ENCODE measurements at places on chromosomes 1 and 21.

- DNase-seq = no peak
Observed at GRCh38 chr1:2965676-2966075, 55.6 kb upstream of the ACTRT2 start.

DNA sequence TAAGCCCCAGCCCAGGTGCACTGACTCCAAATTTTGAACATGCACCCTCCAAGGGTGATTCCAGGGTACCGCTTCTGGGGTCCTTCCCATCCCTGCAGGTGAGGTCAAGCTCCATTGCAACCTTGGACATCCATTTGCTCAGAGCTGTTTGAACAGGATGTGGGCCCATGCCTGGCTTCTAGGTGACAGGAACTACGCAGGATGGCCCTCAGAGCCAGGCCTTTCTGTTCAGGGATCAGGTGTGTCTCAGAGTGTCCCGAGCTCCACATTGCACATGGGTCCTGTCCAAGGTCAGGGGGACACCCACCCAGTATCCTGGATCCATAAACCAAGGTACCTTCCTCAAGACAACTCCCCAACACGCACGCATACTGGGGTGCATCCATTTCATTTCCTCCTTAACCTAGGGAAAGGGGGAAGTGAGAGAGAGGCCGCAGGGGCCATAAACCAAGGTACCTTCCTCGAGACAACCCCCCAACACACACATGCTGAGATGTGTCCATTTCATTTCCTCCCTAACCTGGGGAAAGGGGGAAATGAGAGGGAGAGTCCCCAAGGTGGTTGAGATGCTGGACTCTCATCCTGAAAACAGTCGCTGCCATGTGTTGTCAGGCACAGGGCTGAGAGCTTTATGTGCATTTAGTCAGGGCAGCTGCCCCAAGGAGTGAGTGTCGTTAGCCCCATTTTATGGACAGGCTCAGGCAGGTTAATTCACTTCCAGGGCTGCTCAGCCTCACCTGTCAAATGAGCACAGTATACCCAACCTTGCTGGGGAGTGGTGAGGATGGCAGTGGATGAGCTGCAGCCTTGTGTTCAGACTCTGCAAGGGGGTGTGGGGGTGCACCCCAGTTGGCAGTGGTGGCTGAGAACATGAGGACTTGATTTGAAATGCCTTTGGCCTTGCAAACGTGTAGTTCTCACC is 2.1 kb downstream of the SLC66A1 start:
- DNase-seq = no peak

DNA sequence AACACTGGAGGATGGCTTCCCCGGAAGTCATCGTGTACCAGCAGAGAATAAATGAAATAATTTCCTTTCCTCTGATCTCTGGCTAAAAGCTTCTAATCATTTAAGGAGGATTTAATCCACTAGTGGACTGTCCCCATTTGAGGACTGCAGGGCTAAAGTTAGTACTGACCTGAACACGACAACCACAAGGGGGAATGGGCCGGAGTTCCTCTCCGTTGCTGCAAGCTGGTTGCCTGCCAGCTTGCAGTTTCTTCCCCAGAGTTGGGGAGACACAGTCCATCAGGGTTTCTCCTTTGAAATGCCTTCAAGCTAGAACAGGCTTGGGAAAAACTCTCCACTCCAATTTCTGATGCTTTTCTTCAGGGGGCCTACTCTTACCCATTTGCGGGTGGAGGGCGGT is 35.5 kb upstream of the NPL start:
- no peak for DNase-seq

DNA sequence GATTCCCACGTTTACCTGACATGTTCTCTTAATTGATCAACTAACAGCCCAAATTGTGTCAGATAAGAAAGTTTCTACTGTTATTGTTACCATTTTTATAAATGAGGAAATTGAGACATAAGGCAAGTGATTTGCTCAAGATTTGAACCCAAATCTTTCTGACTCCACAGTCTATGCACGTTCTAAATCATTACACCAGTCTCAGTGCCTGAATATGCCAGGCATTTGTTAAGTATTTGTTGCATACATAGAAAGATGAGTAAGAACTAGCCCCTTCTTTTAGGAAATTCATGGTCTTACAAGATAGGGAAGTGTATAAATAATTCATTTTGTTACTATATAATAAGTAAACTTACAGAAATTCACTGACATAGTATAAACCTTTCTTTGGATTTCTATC is 7.1 kb upstream of the CD101 start:
- DNase-seq = no peak

DNA sequence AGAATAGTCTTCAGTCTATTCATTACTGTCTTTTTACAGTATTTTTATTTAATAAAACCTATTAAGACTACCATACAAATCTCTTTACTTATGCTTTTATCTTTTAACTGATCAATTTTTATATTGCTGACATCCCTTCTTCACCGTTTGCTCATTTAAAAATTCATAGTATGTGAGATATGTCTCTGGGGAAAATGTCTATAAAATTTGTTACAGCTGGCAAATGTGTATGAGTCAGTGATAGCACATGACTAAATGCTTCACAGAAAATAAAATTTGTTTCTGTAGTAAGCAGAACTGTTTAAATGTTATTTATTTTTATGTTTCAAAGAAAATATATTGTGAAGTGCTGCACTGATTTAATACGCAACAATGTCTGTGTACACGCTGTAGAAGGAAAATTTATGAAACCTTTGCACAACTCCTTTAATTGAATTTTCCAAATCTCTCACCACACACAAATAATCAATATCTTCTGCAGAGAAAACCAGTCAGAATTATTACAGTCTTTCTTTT is 74.2 kb downstream of the ITGB3BP start:
- DNase-seq = no peak

GRCh38 chr1:68281946-68282615 is 49.8 kb upstream of the WLS start:
- DNase-seq = no peak

DNA sequence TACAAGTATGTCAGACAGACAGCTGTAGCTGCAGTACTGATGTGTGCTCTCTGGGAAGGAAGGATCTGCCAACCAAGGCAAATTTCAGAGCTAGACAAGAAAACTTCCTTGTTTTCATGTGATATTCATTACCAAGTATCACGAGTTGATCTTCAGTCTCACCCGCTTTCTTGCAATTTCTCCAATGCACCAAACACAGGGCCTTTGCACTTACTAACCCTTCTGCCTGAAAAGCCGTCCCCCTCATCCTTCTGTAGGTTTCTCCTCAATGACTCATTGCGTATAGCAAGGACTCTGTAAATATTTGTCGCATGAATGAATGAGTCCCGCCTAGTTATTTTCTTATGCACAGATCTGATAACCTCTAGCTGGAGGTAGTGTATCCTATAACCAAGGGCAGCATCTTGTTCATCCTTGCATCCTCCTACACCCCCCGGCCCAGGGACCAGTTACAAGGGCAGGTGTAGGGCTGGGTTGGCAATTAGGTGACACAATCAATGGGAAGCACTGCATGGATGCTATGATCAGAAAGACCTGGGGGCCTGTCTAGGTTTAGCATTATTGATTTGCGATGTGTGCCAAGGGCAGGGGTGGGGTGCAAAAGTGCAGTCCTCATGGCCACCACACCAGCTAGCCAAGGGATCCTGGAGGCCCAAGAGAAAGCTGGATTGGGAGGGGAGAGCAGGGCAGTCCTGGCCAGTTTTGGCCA is 51.4 kb upstream of the GPR157 start:
- no peak for DNase-seq

- DNase-seq = no peak
Observed at GRCh38 chr21:14487490-14488432, 58.4 kb downstream of the SAMSN1 start.

DNA sequence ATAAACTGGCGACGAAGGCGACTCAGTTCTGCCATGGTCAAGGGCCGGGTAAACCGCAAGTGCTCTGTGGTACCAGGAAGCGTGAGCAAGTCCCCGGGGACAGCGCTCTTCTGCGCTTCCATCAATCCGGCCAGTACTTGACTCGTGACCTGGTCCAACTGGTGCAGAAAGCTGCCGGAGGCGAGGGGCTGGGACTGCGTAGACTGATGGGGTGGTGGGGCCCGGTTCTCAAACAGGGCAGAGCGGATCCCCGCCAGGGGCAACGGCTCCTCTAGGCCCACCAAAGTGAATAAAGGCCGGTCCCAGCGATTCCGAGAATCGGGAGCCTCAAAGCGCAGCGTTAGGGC is 852 bp downstream of the KTI12 start:
- DNase-seq = no peak

DNA sequence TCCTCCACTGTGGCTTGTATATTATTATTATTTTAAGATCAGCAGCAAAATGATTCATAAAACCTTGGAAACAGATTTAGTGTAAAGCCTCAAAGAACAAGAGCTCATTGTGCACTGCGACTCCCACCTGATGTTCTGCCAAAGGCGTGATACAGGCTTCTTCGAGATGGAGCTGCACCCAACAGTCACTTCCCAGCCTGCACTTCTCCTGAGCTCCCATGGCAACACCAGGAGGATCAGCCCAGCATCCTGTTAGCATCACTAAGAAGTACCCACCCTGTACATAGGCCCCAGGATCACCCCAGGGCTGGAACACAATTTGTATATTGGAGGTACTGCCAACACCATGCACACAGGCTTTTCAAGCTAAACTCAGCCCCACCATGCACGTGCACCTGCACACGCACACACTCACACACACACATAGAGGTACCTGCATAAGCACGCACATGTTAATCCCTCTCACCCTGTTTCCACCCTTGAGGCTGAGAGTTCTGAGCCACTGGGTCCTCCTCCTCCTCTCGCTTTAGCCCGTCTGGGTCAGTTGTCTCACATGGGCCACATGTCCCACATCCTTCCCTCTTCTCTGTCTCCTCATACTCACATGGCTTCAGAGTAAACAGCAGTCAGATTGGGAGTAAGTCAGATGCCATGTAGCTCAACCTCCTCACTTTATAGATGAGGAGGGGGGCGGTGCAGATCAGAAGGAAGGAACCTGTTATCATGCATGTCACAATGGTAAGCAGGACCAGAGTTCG is 281.9 kb upstream of the POU3F1 start:
- no peak for DNase-seq

GRCh38 chr1:4894566-4894965 is 240.2 kb downstream of the AJAP1 start:
- no peak for DNase-seq

GRCh38 chr1:72006092-72006491 is 276.2 kb downstream of the NEGR1 start:
- peak; percentile 10 for DNase-seq

GRCh38 chr1:235351898-235352297 is 15.3 kb upstream of the TBCE start:
- DNase-seq = no peak

DNA sequence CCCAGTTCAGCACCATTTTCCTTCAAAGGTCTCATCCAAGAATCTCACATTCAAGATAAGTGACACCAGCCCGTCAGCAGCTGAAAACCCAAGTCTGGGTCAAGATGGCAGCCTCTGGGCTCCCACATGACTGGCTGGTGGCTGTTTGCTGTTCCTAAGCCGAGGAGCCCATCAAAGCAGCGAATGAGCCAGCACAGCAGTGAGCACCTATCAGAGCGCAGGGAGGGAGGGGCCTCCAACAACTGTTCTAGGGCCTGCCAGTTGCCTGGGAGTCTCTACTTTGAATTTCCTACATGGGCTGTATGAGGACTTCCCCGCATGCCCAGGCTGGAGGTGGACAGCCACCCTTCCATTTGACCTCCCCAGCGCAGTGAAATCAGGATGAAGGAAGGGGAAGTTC is 102.7 kb downstream of the ADARB1 start:
- no peak for DNase-seq

GRCh38 chr1:4395676-4396075 is 258.7 kb upstream of the AJAP1 start:
- DNase-seq = no peak

- no peak for DNase-seq
Observed at GRCh38 chr1:182169203-182169602, 107.7 kb upstream of the ZNF648 start.

- no peak for DNase-seq
Observed at GRCh38 chr1:13808729-13809131, 108.7 kb downstream of the PRDM2 start.

GRCh38 chr1:223543560-223543959 is 121.9 kb downstream of the CAPN8 start:
- DNase-seq = no peak

GRCh38 chr1:55690366-55690765 is 475.2 kb upstream of the USP24 start:
- DNase-seq = no peak

DNA sequence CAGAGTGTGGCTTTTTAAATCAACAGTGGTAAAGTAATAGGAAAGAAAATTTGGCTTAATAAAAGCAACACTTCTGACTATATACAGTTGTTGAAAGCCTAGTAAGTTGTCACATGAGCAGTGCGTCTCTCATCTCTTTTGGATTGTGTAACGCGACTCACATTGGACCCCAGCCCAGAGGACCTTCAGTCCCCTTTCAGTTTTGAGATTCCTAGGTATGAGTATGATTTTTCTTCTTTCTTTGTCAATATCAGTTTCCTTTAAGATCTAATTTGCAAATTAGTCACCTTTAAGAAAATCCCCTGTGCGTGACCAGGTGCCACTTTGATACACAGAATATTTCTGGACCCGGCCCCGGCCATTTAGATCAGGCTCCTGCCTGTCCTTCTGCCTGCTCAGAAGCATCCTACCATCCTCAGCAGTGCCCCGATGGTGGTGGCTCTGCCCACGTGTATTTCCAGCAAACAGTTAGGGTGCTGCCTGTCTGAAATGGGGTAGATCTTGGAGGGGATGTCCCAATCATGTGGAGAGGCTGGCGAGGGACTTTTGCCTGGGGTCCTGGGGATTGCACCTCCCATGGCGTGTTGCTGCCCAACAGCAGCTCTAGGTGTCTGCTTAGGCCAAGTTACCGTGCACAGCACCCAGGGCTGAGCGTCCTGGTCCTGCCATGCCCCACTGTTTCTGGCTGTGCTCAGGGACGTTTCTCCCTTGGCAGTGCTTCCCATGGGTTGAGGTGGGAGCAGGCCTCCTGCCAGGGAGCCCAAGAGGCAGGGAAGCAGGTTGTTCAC is 21.1 kb downstream of the SNAP47 start:
- no peak for DNase-seq

- no peak for DNase-seq
Observed at GRCh38 chr1:12368646-12369045, 138.8 kb downstream of the VPS13D start.

- no peak for DNase-seq
Observed at GRCh38 chr1:12505231-12505630, 112.8 kb downstream of the DHRS3 start.

DNA sequence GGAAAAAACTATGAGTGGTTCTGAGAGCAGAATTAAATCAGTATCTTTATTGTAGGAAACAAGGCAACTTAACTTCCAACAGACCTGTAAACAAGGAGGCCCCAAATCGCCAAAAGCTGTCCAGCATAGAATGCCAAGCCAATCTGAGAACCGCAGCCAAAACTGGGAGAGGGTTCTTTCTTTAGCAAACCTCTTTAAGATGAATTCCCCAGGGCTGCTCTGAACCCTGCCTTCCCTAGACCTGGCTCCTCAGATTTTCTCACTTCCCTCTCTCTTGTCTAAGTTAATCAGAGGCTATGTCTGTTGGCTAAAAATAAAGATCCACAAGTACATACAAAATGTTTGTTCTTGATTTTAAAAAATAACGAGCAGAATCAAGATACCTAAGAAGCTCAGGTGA is 141.4 kb downstream of the SMYD3 start:
- DNase-seq = no peak
